Epithelial cell of proximal tubule (primary cell): ENCODE measurements at places on chromosomes 16 and 17. TPM values are rescaled to one million over a fixed set of nuclear protein-coding genes. Genes with fewer than 3 reads are reported as not detected.

The RTN4RL1 gene
- total RNA-seq, result not detected in 2 replicates

The ZNF768 gene
- 34.8 and 35.2 TPM in 2 replicates for total RNA-seq

The FOXJ1 gene
- total RNA-seq, result 2.6 and 3.0 TPM in 2 replicates

The NPIPB13 gene
- 0.98 and 4.0 TPM in 2 replicates for total RNA-seq

The CMTM2 gene
- 0.29 and 1.8 TPM in 2 replicates for total RNA-seq

The ZG16 gene
- total RNA-seq, result not detected in 2 replicates

The SMIM36 gene
- not detected in 2 replicates for total RNA-seq

The TSPAN10 gene
- total RNA-seq, result 0.14 and 0.29 TPM in 2 replicates

The LRRC36 gene
- total RNA-seq, result 0.07 and 0.52 TPM in 2 replicates

The SOX9 gene
- 23.8 and 26.5 TPM in 2 replicates for total RNA-seq

The ZNF319 gene
- total RNA-seq, result 3.0 and 9.1 TPM in 2 replicates

The ARSG gene
- 1.5 and 5.8 TPM in 2 replicates for total RNA-seq

The ADGRG1 gene
- 33.9 and 101 TPM in 2 replicates for total RNA-seq

The GAST gene
- not detected in 2 replicates for total RNA-seq

The ZC3H7A gene
- total RNA-seq, result 13.7 and 14.5 TPM in 2 replicates

The C1QTNF1 gene
- 2.1 and 2.2 TPM in 2 replicates for total RNA-seq

The MKS1 gene
- total RNA-seq, result 10.9 and 16.1 TPM in 2 replicates

The NFATC2IP gene
- total RNA-seq, result 24.7 and 35.1 TPM in 2 replicates

The NPIPA5 gene
- total RNA-seq, result 1.1 and 2.1 TPM in 2 replicates

The CDK5R1 gene
- 7.0 and 8.0 TPM in 2 replicates for total RNA-seq

The CCL2 gene
- 4.7 and 35.7 TPM in 2 replicates for total RNA-seq

The SGCA gene
- 0.69 TPM in 1 of 2 replicates, not detected in the other for total RNA-seq

The GAS2L2 gene
- not detected in 2 replicates for total RNA-seq

The EMP2 gene
- 6.5 and 12.5 TPM in 2 replicates for total RNA-seq

The NME3 gene
- 50.5 and 63.2 TPM in 2 replicates for total RNA-seq

The RANGRF gene
- 36.5 and 37.8 TPM in 2 replicates for total RNA-seq

The RNF222 gene
- total RNA-seq, result 0.12 and 0.80 TPM in 2 replicates

The CES3 gene
- 0.75 TPM in 1 of 2 replicates, not detected in the other for total RNA-seq

The BAHCC1 gene
- 4.8 and 6.2 TPM in 2 replicates for total RNA-seq

The CRYM gene
- total RNA-seq, result 0.14 and 17.0 TPM in 2 replicates

The CORO1A gene
- total RNA-seq, result 24.1 and 26.3 TPM in 2 replicates

The RPUSD1 gene
- total RNA-seq, result 31.0 and 82.5 TPM in 2 replicates

The NACA2 gene
- total RNA-seq, result not detected in 2 replicates

The CCDC92B gene
- 0.06 TPM in 1 of 2 replicates, not detected in the other for total RNA-seq

The FAAP100 gene
- 33.8 and 38.2 TPM in 2 replicates for total RNA-seq

The CNTNAP4 gene
- total RNA-seq, result not detected in 2 replicates

The NOD2 gene
- 0.07 and 0.12 TPM in 2 replicates for total RNA-seq

The SULT1A4 gene
- total RNA-seq, result 2.2 and 2.9 TPM in 2 replicates

The C16orf74 gene
- total RNA-seq, result 8.2 and 12.2 TPM in 2 replicates

The OTOP2 gene
- not detected in 2 replicates for total RNA-seq

The ALDOC gene
- 25.4 and 100.0 TPM in 2 replicates for total RNA-seq

The MT1E gene
- 724 and 1,203 TPM in 2 replicates for total RNA-seq
